Left colon (tissue), 2 donors: ENCODE measurements at places on chromosomes 16 and 17.

GRCh38 chr17:386141-386876 lies 33.7 kb upstream of the RPH3AL start:
- peak; percentile 84 for DNase-seq

DNA sequence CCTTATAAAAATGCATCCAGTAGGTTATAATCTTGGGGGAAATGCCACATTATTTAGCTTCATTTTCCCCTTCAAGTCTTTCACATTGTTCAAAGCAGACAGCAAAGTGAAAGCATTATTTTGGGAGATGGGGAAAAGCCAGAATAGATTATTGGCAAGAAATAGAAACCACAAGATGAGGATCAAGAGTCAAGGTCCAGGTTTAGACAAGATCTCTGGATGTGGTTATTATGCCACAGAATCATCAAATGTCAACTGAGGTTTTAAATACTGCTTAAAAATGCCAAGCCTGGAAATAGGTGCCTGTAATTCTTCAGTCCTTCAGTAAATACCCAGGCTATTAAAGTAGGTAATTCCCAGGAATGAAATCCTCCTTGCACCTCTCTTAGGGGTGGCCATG lies 65.1 kb upstream of the ALOX12 start:
- DNase-seq = no peak

GRCh38 chr17:75723171-75723930 lies 2.1 kb downstream of the ITGB4 start:
- DNase-seq = peak; percentile 87

- no peak for DNase-seq
These were observed 113.8 kb upstream of the TNRC6C start for GRCh38 chr17:77844681-77845080.

GRCh38 chr17:50582741-50583140 lies 22.2 kb downstream of the CACNA1G start:
- no peak for DNase-seq
